Mucosa of descending colon (tissue), 3 donors: ENCODE measurements at places on chromosomes 12 and 14. TPM values are rescaled to one million over a fixed set of nuclear protein-coding genes. Genes with fewer than 3 reads are reported as not detected.
A peak's percentile ranks its signal among the peaks of the same experiment; 100 is the strongest.

DNA sequence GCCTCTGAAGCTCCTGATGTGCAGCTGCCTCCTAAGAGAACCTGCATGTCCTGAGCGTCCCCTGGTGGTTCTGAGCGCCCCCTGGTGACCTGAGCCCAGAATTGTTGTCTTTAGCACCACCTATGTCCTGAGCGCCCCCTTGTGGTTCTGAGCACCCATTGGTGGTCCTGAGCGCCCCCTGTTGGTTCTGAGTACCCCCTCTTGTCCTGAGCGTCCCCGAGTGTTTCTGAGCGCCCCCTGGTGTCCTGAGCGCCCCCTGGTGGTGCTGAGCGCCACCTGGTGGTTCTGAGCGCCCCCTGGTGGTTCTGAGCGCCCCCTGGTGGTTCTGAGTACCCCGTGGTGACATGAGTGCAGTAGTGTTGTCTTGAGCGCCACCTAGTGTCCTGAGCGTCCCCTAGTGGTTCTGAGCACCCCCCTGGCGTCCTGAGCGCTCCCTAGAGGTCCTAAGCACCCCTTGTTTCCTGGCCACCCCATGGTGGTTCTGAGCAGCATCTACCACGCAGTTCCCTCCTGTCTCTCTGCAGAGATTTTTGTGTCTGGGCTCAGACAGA, 782.5 kb downstream of the TMEM121 start:
- DNase-seq: peak; percentile 43

GRCh38 chr12:17992002-17992656, 97.9 kb downstream of the RERGL start:
- DNase-seq: peak; percentile 32

GRCh38 chr14:34233619-34234018, 228.4 kb downstream of the SPTSSA start:
- DNase-seq: no peak

GRCh38 chr12:25975682-25976081, 17.2 kb downstream of the RASSF8 start:
- no peak for DNase-seq

GRCh38 chr12:120703311-120703942, 6.8 kb upstream of the UNC119B start:
- no peak for DNase-seq

- no peak for DNase-seq
Measured at GRCh38 chr12:56900583-56900982, 33.6 kb downstream of the SDR9C7 start.

GRCh38 chr14:67618617-67619063, 1.1 kb upstream of the ARG2 start:
- DNase-seq: peak; percentile 22

DNA sequence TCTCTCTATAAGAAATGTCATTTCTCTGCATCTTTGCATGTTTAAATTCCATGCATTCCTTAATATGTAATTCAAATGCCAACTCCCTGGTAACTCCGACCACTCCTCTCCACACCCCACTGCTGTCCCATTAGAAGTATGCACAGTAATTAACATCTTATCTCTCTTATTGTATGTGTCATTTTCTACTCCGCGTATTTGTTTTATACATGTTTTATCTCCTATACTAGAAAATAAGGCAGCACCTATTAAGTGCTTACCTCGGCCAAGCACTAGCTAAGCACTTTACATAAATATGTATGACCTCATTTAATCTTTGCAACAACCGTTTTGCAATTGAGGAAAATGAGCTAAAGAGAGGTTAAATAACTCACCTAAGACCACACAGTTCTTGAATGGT, 469.8 kb downstream of the BCAT1 start:
- no peak for DNase-seq

- DNase-seq: peak; percentile 61
Measured at GRCh38 chr12:3604748-3605586, 114.0 kb downstream of the PRMT8 start.

The SERPINA9 gene
- total RNA-seq: not detected

The MARS1 gene
- 117 TPM for total RNA-seq

DNA sequence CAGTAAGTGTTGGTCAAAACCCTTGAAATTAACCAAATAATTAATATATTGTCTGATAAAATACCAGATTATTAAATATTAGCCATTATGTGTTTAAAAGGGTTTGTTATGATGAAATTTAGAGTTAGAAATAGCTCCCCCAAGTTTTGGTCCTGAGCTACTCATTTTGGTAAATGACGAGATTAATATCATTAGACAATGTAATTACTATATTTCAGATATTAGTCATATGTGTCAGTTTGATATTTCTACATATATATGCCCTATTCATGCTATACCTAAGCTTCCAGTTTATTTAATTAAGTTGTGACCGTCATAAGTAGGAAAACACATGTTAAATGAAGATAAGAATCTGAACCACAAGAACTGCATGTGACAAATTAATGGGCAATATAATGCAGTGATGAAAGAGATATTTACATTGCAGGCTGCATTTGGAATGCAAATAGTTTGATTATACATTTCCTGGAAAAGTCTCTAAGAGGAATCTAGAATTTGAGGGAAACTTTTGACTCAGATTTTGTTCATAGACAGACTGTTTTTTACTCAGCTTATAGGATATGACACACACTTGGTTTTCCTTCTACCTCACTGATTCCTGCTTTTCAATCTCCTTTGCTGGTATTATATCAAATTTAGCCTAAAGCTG, 70.5 kb downstream of the TBC1D30 start:
- no peak for DNase-seq

GRCh38 chr12:49644620-49644994, 21.2 kb downstream of the PRPF40B start:
- peak; percentile 76 for DNase-seq

- no peak for DNase-seq
Measured at GRCh38 chr14:48973151-48973550, 613.0 kb downstream of the RPS29 start.

GRCh38 chr12:32107359-32108267, 966 bp downstream of the BICD1 start:
- no peak for DNase-seq

GRCh38 chr12:78062786-78063185, 232.1 kb downstream of the NAV3 start:
- DNase-seq: no peak

The HOXC12 gene
- not detected for total RNA-seq

DNA sequence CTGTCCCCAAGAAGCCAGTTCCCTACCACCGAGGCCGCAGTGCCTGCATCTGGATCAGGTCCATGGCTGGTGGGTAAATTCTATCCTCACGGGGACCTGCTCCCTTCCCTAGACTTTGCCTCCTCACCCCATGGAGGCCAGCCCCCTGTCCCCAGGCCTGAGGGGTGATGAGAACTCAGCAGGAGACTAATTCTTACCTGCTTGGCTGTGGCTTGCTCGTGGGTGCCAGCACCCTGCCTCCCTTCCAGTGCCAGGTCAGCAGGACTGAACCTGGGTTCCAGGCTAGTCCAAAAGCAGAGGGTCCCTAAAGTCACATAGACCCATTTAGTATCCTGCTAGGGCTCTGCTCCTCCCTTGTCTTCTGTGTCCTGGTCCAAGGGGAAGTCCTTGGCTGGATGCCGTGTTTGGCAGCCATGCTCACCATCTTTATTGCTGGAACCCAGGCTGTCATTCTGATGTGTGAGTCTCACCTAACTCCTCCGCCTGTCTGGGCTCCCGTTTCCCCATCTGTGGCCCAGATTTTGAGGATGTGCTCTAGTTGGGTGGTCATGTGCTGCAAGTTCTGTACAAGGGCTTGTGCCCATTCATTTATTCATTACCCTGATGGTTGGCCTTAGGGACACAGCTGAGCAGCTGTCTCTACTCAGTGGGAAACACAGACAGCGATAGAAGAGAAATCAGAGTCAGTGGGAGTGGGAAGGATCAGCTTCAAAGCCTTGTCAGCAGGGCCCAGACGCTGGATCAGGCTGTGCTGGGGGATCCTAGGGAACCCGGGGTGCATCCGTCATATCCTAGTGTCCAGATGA, 949 bp downstream of the PLBD2 start:
- peak; percentile 39 for DNase-seq
